Melanocyte of skin (primary cell): ENCODE measurements at places on chromosomes 11 and 22. TPM values are rescaled to one million over a fixed set of nuclear protein-coding genes. Genes with fewer than 3 reads are reported as not detected.

Gene SULT4A1
- not detected in 2 replicates for total RNA-seq

Gene SAA4
- total RNA-seq, result not detected in 2 replicates

Gene NTM
- total RNA-seq, result 13.1 and 27.0 TPM in 2 replicates

Gene PPP1R14B
- total RNA-seq, result 66.8 and 103 TPM in 2 replicates
